Activated T-helper 9 cell treated with anti-CD3 and anti-CD28 coated beads, Interleukin-2, amount 50 U/mL, for 16 hours (primary cell): ENCODE measurements at places on chromosomes 12 and 14.

DNA sequence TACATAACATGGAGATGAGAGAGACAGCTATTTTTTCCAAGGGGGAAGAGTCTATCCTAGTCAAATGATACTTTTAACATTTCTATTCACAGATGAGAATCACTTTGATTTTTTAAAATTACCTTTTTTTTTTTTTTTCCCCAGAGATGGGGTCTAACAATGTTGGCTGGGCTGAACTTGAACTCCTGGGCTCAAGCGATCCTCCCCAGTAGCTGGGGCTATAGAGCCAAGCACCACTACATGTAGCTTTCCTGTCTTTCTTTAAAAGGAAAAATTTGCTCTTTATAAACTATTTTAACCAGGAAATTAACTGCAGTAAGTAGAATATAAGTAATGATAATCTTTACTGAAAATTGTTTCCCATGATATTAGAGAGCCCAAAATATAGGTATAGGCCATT lies 3.3 kb downstream of the PRICKLE1 start:
- DNase-seq: no peak

DNA sequence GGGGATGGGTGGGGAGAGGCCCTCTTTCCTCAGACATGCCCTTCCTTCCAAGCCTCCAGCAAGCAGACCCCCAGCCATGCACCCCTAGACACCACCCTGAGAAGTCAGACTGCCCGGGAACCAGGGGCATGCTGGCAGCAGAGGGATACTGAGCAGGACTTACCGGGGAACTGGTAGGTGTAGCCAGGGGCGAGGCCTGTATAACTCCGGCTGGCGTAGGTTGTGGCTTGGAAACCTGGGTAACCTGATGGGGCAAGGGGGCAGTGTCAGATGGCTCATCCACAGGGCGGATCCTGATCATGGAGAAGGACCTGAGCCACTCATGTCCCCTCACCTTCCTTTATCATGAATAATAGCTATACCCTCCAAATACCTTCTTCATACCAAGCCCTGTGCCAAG lies 15.8 kb downstream of the MSI1 start:
- DNase-seq: no peak

DNA sequence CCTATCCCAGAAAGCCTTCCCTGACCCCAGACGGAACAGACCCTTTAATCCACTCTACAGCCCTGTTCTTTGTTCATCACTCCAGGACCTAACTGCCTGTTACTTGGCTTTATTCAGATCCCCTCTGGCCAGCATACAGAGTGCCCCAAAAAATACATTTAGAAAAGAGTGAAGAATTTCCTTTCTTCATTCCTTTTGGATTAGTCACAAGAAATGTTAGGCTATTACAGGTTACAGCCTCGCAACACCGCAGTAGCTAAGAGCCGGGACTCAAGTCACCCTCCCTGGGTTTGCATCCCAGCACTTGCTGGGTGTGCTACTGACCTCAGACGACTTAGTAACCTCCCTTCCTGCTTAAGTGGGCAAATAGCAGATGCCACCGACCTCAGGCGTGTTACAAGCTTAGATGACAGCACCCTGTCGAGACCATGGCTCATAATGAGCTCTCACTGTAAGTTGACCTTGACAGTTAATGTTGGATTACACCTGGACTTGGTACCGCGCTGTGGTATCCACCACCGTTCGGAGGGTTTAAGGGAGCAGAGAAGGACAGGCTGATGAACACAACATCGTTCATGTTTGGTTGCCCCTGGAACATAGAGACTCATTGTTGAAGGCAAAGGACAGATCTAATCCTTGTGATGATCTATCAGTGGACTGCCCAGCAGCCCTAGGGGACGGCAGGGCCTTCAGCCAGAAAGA lies 12.9 kb downstream of the GLRX5 start:
- no peak for DNase-seq

- no peak for DNase-seq
Measured at GRCh38 chr12:103529306-103529705, 33.5 kb upstream of the C12orf42 start.

DNA sequence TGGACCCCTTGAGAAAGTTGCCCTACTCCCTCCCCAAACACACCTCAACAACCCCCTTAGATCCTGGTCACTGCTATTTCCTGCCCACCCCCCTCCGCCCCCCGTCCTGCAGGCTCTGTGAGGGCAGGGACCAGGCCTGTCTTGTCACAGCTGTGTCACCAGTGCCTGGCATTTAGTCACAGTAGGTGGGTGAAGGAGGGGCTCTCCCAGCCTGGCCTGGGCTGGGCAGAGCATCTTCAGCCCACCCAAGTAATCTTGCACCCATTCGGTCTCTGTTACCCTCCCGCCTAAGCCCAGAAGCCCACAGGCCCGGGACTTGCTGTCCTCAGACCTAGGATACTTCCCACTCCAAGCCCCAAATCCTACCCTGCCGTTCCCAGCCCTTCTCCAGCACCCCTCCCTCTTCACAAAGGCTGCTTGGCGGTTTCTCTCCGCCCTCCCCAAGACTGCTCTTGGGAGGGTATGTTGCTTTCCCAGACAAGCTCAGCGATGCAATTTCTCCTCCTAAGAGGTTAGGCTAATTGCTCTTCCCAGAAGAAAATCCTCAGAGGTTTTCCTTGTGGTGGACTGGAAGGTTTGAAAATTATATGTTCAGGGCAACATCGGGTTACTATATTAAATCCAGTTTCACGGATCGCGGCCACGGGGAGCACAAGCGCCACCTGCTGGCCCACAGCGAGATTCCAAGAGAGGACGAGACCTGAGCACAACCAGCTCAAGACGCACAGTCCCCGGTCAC lies 50.8 kb upstream of the ZFP36L1 start:
- DNase-seq: peak; percentile 66

DNA sequence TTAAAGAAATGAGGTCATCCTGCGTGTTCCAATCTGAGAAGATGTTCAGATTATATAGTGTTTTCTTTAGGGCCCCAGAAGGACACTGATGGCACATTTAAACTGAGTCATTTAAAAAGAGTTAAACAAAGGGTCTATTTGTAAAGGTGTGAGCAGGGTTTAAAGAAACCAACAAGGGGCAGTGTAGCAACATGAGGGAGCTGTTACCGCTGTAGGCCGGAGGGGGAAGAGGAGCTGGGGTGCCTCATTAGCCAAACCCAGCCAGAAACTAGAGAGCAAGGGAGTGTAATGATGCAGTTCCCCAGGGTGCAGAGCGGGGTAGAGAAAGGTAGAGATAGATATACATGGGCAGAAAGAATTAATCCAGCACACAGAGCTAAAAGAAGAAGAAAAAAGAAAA lies 160.4 kb downstream of the TBX5 start:
- no peak for DNase-seq

DNA sequence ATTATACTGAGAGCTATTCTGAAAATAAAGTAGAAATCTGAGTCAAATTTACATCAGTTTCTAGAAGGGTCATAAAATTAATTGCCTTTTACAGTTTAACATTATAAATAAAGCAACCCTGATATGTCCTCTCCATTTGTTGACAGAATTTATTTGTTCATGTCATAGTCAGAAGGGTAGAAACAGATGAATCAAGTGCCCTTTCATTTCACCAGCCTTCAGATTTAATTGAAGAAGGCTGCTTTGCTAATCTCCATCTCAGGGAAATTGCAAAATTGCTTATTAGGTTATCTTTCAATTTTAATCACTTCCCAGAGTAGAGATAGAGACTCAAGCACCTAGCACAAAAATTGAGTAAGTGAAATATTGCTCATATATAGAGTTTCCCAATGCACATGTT lies 76.8 kb downstream of the ATXN7L3B start:
- no peak for DNase-seq

- DNase-seq: no peak
Measured at GRCh38 chr14:101116065-101116464, 212.5 kb upstream of the RTL1 start.

GRCh38 chr12:89162589-89163261 lies 189.6 kb downstream of the DUSP6 start:
- DNase-seq: peak; percentile 41

DNA sequence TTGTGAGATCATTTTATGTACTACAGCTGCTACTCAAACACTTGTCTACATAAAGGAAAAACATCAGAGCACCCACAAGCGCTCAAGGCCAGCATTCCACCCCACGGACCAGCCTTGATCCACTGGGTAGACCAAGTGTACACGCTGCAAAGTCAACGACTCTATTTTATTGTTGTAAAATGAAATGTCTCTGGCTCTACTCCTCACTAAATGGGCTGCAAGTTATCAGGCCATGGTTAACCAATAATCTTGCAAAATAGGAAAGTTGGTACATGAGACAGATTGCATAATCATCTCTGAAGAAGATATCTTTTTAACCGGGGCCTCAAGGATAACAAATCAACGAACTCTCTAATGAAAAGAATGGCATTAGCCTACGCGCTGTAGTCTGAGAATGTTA lies 69.9 kb upstream of the FOXN3 start:
- no peak for DNase-seq

GRCh38 chr12:64059685-64060084 lies 162.4 kb downstream of the KICS2 start:
- no peak for DNase-seq

- DNase-seq: no peak
Measured at GRCh38 chr12:71942259-71942658, 3.6 kb downstream of the TPH2 start.

DNA sequence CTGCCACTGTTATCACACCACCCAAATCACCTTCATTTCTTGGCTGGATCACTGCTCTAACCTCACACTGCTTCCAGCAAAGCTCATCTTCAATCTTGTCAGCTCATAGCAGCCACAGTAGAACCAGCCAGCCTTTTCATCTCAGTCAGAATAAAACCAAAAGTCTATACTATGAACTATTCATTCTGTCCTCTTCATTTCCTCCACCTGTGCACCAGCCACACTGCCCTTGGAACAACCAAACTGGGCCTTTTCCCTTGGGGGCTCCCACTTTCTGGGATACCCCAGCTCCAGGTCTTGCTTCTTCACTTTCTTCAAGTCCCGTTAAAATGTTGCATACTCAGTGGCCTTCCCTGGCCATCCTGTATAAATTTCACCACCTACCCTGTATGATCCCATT lies 234.4 kb upstream of the DAAM1 start:
- no peak for DNase-seq

- DNase-seq: no peak
Measured at GRCh38 chr12:67661311-67662021, 12.9 kb downstream of the DYRK2 start.

- DNase-seq: no peak
Measured at GRCh38 chr12:89980236-89980635, 271.6 kb upstream of the ATP2B1 start.

GRCh38 chr12:116421785-116422538 lies 137.2 kb upstream of the MAP1LC3B2 start:
- DNase-seq: no peak

- DNase-seq: no peak
Measured at GRCh38 chr12:93846936-93847516, 169.9 kb downstream of the CRADD start.

- DNase-seq: no peak
Measured at GRCh38 chr12:119381471-119382235, 47.1 kb downstream of the CCDC60 start.

- DNase-seq: no peak
Measured at GRCh38 chr14:29475641-29476040, 452.0 kb downstream of the PRKD1 start.

DNA sequence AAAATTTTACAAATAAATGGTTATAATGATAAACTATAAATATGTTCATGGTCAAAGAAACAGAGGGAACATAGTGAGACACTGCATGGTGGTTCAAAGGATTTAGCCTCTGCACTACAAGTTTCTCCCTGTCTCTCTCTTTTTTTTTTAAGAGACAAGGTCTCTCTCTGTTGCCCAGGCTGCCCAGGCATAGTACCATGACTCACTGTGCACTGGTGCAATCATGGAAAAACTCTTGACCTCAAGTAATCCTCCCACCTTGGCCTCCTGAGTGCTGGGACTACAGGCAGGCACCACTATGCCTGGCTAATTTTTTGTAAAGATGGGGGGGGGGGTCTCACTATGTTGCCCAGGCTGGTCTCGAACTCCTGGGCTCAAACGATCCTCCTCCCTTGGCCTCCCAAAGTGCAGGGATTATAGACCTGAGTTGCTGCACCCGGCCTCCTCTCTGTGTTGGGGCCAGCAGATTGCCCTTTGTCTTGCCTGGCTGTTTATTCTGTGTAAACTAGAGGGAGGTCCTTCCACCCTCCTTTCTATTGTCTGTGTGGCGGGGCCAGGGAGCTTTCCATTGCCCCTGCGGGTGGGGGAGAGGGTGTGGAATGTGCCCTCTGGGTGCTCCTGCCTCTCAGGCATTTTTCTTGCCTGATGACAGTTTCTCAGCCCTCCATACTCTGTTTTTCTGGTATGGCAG lies 22.1 kb downstream of the MTHFD1 start:
- no peak for DNase-seq

DNA sequence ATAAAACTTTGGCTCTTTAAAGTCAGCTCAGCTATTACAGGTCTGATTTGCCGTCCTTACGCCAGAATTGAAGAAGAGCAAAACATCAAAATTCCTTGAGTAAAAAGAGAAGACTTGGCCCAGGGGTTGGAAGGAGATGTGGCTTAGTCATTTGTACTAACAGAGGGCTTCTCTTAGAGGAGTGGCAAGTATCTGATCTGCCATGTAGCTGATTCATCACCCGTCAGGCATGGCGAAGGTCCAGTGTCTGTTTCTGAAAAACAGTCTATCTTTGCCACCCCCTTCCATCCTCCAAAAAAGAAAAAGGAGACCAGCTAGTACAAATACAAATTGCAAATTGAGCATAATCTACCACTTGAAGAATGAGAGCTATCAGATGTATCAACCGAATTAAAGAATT lies 91.9 kb downstream of the RAD52 start:
- DNase-seq: no peak

DNA sequence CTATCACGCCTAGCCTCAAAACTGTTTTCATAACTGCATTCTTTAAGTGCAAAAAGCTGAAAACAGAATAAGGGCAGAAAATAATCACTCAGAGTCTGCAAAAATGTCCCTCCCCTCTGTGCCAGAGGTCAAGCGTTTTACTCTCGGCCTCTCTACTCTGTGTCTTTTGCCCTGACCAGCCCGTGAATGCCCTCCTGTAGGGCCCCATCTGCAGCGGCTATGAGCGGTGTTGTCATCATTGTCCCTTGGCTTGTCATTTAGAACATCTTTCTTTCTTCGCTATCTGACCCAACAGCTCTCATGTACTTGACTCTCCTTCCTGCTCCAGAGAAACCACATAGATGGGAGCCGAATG lies 21.7 kb downstream of the ELK3 start:
- no peak for DNase-seq

GRCh38 chr12:113184098-113184899 lies 979 bp downstream of the DDX54 start:
- peak; percentile 60 for DNase-seq

GRCh38 chr12:44372259-44372658 lies 503.9 kb downstream of the NELL2 start:
- no peak for DNase-seq

GRCh38 chr12:106704081-106704480 lies 70.4 kb upstream of the RIC8B start:
- no peak for DNase-seq

GRCh38 chr14:57291692-57292647 lies 23.2 kb downstream of the AP5M1 start:
- no peak for DNase-seq

GRCh38 chr14:32657081-32657480 lies 281.6 kb upstream of the NPAS3 start:
- DNase-seq: no peak

- peak; percentile 57 for DNase-seq
Measured at GRCh38 chr12:89525824-89526770, at the start of gene POC1B. TSS of gene POC1B (minus strand) at chr12:89526047. CDS start at chr12:89525895, 152 bp downstream.

- no peak for DNase-seq
Measured at GRCh38 chr12:31346267-31346666, 20.3 kb upstream of the SINHCAF start.
